Stimulated activated CD8-positive, alpha-beta memory T cell treated with anti-CD3 and anti-CD28 coated beads, Interleukin-12 subunit alpha, Interleukin-12 subunit beta, amount 100 ng/mL, for 1 hour (primary cell): ENCODE measurements at places on chromosomes 1 and 21.
A peak's percentile ranks its signal among the peaks of the same experiment; 100 is the strongest.

GRCh38 chr1:205986292-205986691, 16.9 kb downstream of the RAB7B start:
- no peak for DNase-seq

DNA sequence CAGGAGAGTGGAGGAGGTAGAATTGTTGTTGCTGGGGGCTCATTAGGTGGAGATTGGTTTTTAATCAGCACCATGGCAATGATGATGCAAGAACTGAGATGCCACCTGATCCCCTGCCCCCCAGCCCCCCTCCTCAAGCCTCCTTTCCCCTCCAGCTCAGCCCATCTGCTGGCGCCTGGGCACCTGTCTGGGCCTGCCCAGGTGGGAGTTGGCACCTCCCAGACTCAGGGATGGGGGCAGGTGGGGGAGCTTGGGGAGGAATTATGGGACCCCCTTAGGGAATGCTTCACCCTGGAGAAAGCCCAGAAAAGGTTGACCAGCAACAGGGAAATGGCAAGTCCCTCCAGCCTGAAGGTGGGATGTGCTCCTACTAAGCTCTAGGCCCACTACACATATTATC, 1.5 kb upstream of the NHLH1 start:
- no peak for DNase-seq

GRCh38 chr1:219517031-219517430, 95.9 kb downstream of the ZC3H11B start:
- DNase-seq, result no peak

DNA sequence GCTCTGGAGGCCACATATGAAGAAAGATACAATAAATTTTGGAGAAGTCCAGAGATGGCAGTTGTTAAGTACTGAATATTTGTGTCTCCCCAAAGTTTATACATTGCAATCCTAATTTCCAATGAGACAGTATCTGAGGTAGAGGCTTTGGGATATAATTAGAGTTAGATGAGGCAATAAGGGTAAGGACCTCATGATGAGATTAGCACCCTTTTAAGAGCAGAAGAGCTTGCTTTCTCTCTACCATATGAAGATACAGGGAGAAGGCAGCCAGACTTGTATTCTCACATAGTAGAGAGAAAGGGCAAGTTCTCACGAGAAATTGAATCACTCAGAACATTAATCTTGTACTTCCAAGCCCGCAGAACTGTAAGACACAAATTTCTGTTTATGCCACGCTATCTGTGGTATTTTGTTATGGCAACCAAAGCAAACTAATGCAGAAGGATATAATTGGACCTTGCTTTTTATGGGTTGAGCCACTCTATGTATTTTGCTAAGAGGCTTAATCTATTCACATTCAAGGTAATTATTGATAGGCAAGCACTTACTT, 430.1 kb downstream of the KCNT2 start:
- DNase-seq, result no peak

GRCh38 chr1:24929398-24930259, 447 bp downstream of the RUNX3 start:
- DNase-seq, result no peak

- no peak for DNase-seq
Measured at GRCh38 chr1:55535724-55536544, 320.8 kb upstream of the USP24 start.

GRCh38 chr1:229043115-229043514, 227.8 kb upstream of the RAB4A start:
- no peak for DNase-seq

DNA sequence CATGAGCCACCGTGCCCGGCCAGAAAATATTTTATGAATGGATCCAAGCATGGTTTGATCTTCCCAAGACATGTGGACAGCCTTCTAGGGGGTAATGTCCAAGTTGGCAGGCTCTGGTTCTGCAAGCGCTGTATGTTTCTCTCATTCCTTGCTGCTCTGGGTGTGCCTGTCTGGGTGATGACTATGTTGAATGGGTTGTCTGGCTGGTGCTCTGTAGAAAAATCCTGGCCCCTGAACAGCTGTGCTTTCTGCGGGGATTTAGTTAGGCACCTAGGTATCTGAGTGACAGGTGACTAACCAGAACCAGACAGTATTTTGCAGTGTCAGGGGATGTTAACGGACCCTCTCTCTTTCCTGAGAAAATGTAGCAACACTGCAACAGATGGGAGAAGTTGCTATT, 14.1 kb downstream of the HUNK start:
- no peak for DNase-seq

DNA sequence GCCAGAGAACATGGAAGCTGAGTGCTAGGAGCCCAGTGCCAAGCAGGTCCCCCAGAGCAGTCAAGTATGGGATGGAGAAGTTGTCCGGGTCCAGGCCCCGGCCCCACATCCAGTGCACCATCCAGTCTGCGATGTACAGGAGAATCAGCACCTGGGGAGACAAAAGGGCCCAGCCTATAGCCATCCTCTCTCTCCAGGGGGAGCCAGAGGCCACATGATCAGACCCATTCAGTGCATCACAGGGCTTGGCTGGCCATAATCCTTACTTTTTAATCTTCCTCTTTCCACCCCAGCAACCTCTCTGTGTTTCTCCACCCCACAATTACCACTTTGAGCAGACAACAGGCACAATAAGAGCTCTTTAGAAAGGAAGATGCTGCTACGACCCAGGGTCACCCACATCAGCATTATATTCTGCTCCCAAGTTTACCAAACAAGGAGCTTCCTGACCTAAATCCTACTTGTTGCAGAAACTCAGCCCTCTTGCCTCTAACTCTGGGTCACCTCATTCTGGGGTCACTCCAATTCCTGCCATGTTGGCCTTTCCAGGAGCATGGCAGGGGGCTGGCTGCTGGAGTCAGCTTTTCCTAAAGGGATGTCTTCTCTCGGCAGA, 16.4 kb upstream of the RAB29 start:
- peak; percentile 39 for DNase-seq

DNA sequence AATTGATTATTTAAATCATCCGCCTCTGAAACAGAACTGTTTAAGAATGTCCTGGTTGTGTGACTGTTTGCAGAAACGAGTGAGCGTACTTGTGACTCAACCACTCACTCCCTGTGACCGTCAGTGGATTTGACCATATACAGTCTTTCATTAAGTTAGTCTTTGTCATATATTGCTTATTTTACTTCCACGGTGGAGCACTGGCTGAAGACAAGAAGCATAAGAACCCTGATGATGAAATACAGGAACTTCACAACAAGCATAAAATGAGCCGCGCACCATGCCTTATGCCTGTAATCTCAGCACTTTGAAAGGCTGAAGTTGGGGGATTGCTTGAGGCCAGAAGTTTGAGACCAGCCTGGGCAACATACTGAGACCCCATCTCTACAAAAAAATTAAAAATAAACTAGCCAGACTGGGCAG, 194.0 kb downstream of the TOMM20 start:
- DNase-seq, result no peak

- DNase-seq, result no peak
Measured at GRCh38 chr1:6490181-6491080, 1.0 kb downstream of the PLEKHG5 start.

DNA sequence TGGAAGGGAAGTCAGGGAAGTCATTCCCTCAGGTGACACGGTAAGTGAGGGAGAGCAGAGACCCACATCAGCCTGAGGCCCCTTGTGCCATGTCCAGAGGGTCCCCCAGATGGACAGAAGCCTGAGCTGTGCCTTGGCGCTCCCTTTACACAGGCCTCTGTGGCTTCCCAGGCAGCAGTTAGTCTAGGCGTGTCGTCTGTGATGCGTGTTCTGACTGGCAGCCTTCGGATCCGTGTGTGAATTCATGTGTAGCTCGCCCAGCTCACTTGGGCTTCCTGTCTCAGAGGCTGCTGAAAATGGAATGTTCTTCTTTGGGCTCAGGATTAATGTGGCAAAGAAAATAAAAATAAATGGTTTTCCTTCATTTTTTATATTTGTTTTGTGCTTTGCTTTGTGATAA, 28.3 kb downstream of the PRMT2 start:
- DNase-seq, result no peak

GRCh38 chr1:181587870-181588438, 104.6 kb downstream of the CACNA1E start:
- no peak for DNase-seq

DNA sequence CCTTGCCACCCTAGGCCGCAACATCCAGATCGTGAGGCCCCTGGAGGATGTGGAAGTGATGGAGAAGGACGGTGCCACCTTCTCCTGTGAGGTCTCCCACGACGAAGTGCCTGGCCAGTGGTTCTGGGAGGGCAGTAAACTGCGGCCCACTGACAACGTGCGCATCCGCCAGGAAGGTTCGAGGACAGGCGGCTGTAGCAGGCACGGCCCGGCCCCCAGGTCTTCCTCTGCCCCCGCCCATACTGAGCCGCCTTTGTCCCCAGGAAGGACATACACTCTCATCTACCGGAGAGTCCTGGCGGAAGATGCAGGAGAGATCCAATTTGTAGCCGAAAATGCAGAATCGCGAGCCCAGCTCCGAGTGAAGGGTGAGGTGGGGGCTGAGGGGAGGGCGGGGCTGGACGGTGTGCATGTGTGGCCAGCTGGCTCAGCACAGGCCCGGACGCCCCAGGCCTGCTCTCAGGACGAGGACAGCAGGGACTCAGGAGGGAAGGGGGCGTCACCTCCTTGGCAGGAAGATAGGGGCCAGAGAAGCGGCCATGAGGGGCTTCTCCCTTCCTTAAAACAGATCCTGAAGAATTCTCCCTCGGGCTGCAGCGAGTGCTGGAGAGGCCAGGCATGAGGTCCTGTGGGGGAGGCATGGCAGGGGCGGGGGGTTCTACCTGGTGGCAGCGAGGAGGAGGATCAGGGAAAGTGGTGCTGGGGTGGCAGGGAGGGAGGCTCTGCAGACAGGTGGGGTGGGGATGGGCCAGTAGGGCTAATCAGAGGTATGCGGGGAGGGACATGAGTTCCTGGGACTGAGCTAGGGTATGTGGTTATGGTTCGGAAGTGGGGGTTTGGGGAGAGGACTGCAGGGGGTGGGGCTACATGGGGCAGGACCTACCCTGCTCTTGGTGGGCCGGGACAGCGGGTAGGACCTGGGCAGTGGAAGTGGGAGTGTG, 69.9 kb downstream of the OBSCN start:
- DNase-seq, result no peak

DNA sequence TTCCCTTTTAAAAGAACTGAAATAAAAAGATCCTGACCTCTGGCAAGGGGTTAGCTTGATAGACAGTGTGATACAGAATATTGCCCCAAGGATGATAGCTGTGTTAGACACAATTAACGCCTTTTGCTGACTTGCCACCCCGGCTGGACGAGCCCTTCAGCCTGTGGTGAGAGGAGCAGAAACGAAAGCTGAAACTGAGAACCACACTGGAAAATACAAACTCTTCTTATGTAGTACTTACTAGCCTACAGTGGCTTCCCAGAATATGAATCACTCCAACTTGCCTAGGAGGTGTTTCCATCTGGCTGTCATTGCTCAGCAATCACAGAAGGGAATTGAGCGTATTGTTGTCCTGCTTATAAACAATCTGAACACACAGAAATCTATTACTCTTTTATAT, 22.9 kb downstream of the SAMSN1 start:
- DNase-seq, result no peak

DNA sequence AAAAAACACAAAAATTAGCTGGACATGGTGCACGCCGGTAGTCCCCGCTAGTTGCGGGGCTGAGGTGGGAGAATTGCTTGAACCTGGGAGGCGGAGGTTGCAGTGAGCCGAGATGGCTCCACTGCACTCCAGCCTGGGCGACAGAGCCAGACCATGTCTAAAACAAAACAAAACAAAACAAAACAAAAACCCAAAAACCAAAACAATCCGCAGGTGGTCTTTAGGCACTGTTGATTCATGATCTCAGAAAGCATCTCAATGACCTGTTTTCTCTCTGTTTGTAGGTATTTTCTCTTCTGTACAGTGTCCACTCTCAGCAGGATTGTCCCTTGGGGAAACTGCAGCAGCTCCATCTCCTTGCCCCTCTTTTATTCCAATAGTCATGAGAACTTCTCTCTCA, 74.9 kb upstream of the ADGRL2 start:
- DNase-seq, result no peak

DNA sequence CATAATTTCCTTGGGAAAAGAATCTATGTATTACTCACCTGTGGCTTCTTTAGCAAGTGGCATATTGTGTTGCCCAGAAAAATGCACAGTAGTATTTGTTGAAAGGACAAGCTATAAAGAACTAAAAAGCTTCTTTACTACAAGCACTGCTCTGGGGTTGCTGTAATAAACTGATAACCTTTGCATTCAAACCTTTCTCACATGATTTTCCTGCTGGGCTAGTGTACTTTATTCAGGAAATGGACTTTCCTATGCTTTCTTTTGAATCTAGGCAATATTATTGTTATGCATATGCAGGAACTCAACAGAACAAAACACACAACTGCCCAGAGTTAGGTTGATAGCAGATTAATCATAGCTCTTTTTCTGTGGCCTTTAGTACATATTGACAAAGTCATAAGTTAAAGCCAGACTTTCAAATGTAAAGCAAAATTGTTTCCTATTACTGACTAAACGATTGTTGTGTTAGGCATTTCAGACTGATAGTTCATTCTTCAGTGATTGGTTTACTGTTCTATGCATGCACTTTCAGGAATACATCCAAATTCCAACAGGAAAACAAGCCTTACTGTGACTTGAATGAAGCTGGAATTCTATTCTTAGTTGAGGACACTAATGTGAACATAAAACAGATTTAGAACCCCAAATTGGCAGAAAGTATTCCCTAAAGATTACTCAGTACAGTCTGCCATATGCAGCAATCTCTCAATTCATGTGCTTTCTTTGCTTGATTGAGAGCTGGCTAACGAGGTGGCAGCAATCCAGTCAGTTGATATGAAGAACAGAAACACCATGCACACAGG, 564.3 kb upstream of the NEGR1 start:
- DNase-seq, result no peak

DNA sequence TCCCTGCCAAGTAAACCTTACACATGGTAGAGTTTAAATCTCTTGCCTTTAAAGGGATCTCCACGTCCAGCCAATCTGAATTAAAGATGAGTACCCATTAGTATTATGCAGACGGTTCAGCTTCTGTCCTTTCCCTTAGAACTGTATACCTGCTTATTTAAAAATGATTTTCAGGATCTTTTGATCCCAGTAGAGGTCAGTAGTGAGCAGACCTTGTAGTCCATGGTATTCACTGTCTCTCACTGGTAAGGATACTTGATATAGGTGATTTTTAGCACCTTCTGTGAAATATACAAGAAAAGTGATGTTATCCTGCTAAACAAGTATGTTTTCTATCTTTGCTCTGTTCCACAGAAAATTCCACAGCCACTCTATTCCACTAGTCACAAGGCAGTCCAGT, 1211.6 kb upstream of the ADGRL4 start:
- DNase-seq, result no peak
